ENCODE measurements at places on chromosomes 6 and 20.

GRCh38 chr20:37416848-37417616 is 71.1 kb downstream of the SRC start:
- DNase-seq: no peak

DNA sequence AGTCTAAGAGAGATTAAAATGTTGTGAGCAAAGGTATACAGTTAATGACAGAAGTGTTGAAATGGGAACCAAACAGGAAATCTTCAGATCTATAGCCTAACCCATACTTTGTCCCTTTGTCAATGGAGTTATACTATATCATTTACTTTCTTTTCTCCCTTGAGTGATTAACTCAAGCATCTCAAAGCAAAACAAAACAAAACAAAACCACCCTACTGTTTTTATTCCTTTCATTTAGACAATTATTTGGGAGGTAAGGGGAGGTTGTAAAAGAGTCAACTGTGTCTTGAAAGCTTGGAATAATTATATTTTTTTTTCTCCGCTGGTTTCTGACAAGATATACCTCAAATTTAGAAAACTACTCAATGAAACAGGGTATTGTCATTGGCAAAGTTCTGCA is 139.8 kb upstream of the HMGN3 start:
- no peak for DNase-seq

DNA sequence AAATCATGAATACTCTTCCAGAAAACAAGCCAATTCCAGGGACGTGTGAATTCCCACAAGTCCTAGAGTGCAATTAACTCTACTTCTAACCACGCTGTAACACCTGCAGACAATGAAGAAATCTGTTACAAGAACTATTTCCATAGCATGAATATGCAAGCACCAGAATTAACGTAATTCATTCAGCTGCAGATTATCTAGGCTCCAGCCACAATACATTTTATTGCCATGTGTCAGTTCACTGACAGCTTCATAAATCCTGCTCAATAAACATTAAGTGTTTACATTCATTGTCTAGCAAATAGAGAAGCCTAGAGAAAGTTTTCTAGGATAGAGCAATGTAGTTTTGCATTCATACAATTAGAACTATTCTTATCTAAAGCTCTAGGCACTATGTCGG is 1348.5 kb downstream of the GRIK2 start:
- DNase-seq: no peak

DNA sequence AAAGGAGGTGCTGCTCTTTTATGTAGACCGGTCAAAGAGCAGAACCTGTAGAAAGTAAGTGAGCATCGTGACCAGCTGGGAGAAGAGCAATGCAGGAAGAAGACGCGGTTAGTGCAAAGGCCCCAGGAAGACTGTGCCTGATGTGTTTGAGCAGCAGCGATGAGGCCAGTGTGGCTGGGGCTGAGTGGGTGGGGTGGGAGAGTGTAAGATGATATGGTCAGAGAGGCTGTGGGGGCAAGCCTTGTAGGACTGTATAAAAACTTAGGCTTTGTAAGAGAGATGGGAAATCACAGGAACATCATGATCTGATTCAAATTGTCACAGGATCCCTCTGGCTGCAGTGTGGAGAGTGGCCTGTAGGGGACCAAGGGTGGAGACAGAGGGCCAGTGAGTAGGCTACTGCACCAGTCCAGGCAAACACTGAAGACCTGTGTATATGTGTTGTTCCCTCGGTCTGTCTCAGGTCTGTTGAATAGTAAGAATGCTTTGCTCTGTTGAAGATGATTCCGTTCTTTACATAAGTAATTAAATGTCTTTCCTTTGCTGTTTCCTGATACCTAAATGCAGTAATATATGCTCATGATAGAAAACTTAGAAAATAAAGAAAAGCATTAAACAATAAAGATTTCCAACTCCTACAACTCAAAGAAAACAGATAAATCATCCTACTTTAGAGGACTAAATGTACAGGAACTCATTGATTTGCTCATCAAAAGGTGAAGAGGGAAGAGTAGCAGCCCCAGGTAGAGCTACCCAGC is 23.6 kb upstream of the WFDC2 start:
- DNase-seq: no peak

DNA sequence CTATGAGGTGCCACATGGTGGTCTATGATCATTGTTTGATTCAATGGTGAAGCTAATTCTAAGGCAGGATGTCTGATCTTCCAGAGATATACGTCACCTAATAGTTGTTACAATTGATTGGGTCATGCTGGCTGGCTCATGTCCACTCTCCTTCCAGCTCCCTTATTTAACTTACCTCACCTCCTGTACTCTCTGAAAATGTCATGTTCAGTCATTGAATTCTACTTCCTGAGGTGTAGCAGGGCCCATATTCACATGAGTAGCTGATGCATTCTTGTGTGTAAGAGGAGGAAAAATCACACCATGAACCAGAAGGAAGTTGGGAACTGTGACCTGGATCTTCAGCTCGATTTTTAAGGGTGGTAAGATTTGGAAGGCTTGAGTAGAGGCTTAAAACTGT is 795.8 kb downstream of the QKI start:
- no peak for DNase-seq

DNA sequence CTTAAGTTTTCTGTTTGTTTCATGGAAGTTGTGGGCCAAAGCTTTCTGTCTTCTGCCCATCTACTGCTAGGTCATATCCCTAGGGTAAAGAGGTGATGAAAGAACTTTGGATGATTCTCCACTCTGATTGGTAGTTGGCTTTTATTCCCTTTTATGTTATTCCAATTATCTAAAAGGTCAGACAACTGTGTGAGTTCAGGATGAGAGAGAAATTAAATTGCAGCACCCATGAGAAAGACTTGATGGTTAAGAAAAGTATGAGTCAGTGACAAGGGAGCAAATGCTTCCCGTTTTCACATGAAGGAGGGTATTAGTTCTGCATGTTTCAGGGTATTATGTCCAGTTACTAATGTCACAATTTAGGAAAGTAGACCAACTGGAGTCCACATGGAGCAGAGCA is 136.3 kb downstream of the CD109 start:
- DNase-seq: no peak

- DNase-seq: peak; percentile 28
Measured at GRCh38 chr20:21505810-21506530, 7.9 kb downstream of the NKX2-2 start.

DNA sequence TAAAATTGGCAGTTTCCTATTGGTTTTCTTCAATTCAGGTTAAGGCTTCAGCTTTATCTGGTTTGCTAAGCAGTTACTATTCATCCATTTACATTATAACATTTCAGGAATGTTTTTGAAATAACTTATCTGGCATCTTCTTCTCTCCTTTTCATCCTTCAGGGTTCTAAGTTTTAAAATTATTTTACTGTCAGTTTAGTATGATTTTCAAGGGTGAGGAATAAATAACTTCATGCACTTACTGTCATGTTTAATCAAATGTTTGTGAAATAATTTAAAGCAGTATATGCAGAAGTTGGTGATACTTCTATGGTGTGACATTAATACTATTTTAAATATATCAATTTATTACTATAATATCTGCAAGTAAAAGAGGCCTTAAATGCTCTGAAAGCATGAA is 338.1 kb upstream of the MMS22L start:
- DNase-seq: no peak

DNA sequence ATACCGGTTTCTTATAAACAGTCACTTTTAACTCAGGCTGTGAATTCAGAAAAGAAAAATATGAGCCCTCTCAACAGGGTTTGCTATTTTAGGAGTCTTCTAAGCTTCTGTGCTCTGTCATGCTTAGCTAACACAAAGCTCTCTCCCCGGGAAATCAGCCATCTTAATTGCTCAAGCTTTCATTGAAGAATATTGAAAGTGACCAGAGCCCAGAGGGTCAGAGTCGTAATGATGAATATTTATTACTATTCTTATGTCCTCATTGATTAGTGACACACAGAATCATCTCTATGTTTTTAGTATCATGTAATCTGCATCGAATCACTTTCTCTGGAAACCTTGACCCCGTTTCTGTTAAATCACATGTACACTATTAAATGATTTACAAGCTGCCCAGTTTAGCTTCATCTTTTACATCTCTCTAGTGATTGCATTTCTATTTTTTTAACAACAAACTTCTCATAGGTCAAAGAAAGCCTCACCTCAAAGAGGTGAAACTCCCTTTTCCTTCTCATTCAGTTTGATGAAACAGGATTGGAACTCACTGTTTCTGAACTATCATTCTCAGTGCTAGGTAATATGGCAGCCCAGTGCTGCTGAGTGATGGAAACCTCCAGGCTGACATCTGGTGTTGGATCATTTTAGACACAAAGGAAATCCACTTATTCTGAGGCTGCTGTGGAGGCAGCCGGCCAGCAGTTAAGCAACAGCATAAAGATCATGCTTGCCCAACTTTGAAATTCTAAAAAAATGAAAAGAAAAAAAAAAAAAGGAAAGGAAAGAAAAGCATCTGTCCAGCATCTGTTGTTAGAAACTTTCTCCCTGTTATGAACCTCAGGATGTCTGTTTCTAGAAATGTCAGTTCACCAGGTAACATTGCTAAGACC is 96.3 kb downstream of the RFPL4B start:
- DNase-seq: no peak

DNA sequence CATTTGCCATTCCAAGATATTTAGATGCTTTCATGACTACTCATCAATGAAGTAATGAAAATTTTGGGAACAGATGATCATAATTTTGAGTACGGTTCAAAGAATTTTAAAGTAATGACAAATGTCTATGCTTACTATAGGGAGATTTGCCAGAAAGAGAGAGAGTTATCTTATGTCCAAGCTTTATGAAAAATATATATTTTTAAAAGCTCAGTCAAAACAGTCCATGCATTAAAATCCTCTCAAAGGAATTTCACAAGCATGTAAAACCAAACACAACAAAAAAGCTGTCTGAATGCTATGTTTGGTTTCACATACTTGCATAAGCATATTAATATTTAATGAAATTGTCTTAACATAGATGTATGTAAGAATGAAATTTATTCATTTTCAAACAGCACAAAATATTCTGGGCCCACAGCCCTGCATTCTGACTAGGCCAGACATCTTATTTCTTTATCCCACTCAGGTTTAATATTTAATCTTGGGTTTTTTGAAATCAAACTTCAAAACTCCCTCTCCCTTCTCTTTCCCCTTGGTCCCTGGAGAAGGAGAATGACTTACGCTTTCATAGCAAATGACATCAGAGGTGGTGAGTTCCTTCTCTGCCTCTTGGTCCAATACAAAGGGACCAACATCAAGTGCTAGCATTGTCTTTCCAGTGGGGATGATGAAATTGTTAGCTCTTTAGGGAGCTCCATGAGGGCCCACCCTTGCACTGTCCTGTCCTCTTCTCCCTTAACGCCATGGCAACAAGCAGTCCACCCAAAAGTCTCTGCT is 94.2 kb downstream of the ADAT2 start:
- no peak for DNase-seq

- DNase-seq: no peak
Measured at GRCh38 chr6:56875961-56876360, 78.9 kb upstream of the BEND6 start.

DNA sequence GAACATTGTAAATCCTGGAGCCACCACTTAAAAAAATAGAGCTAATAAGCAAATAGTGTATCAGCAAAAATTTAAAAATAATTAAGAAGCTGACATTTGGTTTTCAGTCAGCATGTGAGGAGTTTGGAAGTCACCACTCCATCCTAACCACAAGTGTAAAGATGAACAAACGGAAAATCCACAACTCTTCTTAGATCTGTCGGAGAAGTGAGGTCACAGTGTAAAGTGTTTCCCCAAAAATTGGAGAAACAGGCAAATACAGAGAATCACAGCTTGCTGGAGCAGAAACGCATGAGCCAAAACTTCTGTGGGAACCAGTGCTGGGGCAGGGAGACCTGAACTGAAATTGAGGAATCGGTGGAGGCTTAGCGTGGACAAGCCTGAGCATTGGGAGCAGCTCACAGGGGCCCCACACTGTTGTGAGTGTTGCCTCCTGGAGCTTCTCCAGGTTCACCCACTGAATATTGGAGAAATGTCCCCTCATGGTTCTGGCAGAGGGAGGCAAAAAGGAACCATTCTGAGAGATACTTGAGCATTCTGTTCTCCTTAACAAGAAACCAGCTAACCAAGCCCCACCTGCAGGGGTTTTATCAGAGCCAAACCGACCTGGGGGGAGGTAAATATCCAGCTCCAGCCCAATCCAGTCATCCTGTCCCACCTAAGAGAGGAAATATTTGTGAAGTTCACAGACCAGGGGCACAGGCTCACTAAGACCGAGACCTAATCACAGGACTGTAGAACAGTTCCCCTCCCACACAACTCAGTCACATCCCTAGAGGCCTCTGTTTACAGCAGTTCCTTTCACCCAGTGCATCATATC is 192.0 kb downstream of the ERMARD start:
- DNase-seq: no peak

DNA sequence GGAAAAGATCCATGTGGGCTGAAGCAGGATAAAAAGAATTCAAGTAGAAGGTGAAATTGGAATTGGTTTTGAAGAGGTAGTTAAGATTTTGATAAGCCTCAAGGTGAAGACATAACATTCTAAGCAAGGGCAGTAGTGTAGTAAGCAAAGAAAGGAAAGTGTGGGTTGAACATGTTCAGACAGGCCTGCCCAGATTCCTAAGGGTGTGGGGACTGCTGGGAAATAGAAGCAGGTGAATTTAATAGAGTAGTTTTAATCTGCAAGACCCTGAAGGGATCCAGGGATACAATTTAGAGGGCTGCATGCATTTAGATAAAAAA is 19.1 kb downstream of the TAB2 start:
- DNase-seq: no peak
